Myocyte (in vitro differentiated cells): ENCODE measurements at places on chromosomes 3 and 15. TPM values are rescaled to one million over a fixed set of nuclear protein-coding genes. Genes with fewer than 3 reads are reported as not detected.

NLGN1 gene
- total RNA-seq, result 0.62 TPM in 1 of 2 replicates, not detected in the other

DNA sequence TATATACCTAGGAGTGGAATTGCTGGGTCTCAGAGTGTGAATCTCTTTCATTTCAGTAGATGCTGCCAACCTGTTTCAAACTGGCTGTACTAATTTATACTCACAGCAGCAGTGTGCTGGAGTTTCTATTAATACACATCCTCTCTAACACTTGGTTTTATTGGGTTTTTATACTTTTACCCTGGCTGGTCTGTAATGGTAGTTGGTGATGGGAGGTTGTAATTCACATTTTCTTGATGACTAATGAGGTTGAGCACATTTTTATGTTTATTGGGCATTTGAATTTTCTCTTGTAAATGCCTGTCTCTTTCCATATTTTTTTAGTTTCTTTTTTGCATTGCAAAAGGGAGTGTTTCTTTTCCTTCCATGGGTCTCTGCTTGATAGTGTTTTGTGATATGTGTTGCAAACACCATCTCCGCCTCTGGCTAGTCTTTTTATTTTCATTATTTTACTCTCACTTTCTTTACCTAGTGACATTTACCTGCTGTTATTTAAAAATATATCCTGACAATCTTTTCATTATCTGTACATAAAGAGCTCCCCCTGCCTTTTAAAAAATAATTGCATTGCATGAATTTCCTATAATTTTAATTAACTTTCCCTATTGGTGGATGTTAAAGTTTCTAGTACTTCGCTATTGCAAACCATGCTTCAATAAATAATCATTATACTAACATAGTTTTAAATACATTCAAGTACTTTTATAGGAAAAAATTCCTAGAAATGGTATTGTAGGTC, 49.0 kb upstream of the GCNT3 start:
- no peak for DNase-seq

- DNase-seq, result no peak
These were observed 61.7 kb upstream of the GLCE start for GRCh38 chr15:69098771-69099170.

- no peak for DNase-seq
These were observed 148.5 kb upstream of the HACD2 start for GRCh38 chr3:123733341-123733740.

GRCh38 chr3:147730284-147730683, 321.1 kb downstream of the ZIC1 start:
- no peak for DNase-seq

DNA sequence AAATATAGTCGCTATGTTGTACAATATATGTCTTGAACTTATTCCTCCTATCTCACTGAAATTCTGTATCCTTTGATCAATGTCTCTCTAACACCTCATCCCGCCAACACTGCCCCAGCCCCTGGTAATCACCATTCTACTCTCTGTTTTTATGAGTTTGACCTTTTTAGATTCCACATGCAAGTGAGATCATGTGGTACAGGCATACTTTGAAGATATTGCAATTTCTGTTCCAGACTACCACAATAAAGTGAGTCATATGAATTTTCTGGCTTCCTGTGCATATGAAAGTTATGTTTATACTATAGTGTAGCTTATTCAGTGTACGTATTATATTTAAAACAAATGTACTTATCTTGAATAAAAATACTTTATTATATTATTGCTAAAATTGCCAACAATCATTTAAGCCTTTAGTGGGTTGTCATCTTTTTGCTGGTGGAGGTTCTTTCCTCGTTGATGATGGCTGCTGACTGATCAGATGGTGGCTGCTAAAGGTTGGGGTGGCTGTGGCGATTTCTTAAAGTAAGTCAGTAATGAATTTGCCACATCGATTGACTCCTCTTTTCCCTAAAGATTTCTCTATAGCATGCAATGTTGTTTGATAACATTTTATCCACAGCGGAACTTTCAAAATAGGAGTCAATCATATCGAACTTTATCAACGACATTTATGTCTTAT, 257.2 kb downstream of the NFKBIZ start:
- no peak for DNase-seq

DNA sequence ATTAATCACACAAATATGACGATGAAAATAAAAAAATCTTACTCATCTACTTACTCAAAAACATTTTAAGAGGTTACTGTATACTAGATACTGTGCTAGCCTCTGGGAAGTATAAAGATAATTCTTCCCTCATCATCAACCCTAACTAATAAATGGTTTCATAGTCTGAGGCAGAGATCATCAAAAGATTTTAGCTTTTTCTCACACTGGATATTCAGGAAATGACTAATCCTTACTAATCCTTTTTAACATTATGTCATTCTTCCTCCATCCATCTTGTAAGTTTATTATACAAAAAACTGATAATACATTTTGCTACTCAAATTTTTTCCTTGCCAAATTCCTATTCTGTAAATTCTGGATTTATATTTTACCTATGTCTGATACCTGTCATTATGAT, 29.7 kb downstream of the ACAD11 start:
- peak; percentile 31 for DNase-seq

GRCh38 chr15:49031804-49032203, 14.4 kb downstream of the SECISBP2L start:
- no peak for DNase-seq

DNA sequence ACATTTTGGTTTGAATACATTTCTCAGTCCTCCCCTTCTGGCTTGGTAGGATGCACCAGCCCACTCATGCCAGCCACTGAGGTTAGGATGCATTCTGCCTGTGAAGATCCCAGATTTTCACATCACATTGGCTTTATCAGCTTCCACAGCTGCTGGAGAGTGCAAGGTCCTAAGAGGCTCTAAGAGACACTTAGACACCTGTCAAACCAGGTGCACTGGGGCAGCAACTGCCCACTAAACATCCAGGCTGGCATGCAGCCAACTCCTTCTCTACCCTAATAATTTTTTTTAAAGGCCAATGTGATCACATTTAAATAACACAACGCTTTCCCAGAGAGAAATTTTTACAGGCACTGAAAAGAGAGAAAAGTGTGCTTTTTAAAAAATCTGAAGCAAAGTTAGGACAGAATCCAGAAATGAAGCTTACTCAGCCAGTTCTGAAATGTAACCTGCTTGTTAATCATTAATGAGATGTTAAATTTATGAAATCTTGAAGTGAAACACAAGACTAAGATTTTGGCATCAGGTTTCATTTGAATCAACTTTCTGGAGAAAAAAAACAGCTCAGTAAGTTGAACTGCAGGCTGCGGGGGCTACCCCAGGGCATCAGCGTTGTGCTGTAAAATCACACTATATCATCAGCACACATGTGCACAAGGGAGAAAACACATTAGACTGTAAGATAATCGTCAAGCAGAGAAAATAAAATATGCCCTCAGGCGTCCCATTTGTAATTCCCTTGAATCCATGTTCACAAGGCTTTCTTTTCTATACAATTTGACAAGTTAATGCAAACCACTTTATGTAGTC, 312.9 kb downstream of the ZBBX start:
- DNase-seq, result no peak

DNA sequence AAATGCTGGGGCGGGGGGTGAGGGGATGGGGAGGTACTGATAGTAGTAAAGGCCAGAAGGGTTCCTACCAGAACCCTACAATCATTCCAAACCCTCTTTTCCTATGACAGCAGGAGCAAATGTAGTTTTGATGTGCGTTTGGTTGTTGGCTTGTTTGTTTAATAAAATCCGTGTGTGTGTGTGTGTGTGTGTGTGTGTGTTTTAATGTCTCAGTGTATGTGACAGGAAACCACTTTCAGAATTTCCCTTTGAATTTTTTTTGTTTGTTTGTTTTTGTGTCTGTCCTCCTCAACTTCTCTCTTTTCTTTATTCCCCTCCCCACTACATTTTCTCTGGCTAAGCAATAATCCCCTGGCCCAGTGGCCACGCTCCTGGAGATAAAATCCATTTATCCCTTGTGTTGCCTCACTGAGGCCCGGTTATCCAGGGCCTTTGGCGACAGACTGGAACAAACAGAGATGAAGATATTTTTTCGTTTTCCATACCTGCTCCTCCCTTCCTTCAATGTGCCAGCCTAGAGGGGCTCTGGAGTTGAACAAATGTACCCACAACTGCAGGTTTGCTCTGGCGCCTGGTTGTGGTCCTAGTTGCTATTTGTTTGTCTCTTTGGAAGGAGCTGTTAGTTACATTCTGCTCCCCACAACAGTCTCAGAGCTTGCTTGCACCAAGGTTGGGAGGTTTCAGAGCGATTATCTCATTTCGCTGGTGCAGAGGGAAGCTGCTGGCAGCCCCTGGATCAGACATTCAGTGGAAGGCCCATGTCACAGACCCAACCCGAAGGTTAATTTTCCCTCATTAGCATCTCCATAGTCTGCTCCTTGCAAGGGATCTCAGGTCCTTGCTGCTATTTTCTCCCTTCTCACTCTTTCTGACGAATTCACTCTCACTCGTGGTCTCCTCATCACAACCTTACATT, 17.9 kb downstream of the NR2F2 start:
- no peak for DNase-seq

GRCh38 chr3:126319701-126320295, 37.4 kb downstream of the KLF15 start:
- no peak for DNase-seq

MAP4 gene
- 210 and 343 TPM in 2 replicates for total RNA-seq

- peak; percentile 82 for DNase-seq
These were observed 202.9 kb upstream of the PROK2 start for GRCh38 chr3:71987828-71988227.

- DNase-seq, result no peak
These were observed 9.5 kb downstream of the GASK1A start for GRCh38 chr3:42988566-42988965.

- DNase-seq, result no peak
These were observed 131.4 kb upstream of the UBE2E2 start for GRCh38 chr3:23071758-23072157.

DNA sequence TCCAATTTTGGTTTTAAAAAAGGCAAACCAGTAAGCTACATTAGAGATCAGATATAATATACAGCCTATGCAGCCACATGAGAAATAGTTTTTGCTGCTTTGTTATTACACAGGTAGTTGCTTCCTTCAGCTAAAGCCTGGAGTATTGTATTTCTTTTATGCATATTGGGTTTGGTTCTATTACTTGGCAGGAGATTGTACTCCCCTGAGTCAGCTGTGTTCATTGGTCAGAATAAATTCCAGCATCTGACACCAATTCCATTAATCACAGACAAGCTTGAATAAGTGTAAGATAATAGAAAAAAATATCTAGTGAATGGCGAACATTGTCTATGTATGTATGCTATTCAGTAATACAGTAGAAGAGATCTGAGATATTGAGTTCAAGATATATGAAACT, 26.1 kb upstream of the ZCWPW2 start:
- peak; percentile 28 for DNase-seq

DNA sequence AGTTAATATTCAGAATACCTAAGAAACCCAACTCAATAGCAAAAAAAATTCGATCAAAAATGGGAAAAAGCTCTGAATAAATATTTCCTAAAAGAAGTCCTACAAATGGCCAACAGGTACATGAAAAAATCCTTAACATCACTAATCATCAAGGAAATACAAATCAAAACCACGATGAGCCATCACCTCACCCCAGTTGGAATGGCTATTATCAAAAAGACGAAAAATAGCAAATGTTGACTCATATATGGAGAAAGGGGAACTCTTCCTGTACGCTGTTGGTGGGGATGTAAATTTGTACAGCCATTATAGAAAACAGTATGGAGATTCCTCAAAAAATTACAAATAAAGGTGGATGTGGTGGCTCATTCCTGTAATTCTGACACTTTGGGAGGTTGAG, 29.6 kb upstream of the SGO1 start:
- no peak for DNase-seq

CCR5 gene
- total RNA-seq, result not detected in 2 replicates

TICRR gene
- 0.05 and 0.19 TPM in 2 replicates for total RNA-seq

DNA sequence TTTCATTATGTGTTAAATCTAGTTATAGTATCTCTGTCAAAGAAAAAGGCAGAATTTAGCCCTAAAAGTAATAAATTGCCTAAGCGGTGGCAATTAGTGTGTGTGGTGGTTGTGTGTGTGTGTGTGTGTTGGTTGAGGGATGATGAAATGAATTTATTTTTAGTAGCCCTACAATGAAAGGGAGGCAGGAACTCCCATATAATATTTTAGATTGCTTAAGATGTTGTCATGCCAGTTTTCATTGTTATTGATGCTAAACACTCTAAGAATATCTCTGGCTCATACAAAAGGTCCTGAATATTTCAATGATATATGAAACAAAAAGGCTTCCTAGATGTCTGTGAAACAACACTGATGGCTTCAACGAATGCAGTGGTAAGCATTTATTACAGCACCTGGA, 140.6 kb upstream of the TBC1D5 start:
- DNase-seq, result no peak

MYRIP gene
- total RNA-seq, result 0.10 and 0.27 TPM in 2 replicates

GRCh38 chr3:188707381-188708288, 464.1 kb upstream of the TPRG1 start:
- DNase-seq, result no peak

DNA sequence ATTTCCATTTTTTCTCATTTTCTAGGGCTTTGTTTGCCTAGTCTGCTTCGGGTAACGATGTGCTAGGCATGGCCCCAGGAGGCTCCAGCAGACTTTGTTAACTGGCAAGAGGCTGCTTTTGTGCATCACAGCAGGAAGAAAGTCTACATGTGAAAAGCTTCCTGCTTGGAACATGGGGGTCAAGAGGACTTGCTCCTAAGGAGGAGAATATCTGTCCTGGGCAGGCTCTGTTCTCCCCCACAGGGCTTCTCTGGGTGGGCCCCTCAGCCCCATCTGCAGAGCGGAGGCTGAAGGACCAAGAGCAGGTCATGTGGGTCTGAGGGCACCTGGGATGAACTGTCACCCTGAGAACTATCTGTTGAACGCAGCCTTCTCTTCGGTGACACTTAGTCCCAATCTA, 94.7 kb downstream of the CCNL1 start:
- DNase-seq, result no peak

DNA sequence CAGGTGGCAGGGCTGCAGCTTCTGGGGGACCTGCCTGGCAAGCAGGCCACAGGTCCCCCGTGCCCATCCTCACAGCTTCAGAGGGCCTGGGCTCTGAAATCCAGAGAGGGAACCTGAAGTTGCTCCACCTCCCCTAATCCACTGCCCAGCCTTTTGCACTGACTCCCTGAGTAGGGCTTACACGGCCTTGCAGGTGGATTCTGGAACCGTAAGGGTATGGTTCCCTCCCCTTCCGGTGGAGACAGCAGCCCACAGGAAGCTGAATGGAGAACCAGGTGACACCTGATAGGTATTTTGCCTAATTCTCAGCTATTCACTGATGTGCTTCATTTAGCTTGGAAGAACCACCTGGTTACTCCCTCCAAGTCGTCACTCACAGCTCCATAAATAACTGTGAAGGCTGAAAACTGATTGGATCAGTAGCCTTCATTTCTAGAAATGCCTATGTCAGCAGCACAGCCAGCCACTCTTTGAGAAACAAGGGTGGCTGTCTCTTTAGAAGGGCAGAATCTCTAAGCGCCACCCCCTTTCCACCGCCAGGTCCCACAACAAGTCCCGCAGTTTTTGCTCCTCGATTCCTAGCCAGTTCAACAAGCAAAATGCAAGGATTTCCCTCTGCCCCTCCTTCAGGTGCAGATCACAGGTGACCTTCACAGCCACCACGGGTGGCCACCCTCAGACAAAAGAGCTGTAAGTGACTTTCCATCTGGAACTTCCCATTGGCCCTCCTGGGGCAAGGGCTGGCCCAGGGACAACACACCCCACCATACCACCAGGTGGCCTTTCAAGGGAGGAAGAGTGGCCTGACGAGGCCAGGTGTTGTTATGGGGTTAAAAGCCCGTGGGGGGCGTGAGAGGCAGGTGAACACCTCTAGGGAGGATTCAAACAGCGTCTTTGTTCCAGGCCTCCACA, 112.9 kb downstream of the SEC22A start:
- no peak for DNase-seq
